AML-193 (cell line): ENCODE measurements at places on chromosomes 2 and 18.

DNA sequence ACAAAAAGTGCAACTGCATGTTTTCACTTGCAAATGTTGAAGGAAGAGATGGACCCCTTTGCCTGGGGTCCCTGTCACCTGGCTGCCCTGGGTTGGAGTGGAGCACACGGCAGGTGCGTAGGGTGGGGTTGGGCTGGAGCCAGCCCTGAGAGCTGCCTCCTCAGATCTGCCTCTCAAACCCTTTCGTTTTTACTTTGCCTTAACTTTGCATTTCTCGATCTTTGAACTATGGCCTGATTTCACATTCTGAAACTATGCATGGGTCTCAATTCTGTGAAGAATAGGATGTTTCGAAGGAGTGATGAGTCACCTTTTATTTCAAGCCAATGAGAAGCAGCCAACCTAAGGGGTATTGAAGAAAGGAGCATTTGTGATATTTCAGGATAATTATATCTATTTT is 132.8 kb downstream of the ACOXL start:
- DNase-seq, result no peak

DNA sequence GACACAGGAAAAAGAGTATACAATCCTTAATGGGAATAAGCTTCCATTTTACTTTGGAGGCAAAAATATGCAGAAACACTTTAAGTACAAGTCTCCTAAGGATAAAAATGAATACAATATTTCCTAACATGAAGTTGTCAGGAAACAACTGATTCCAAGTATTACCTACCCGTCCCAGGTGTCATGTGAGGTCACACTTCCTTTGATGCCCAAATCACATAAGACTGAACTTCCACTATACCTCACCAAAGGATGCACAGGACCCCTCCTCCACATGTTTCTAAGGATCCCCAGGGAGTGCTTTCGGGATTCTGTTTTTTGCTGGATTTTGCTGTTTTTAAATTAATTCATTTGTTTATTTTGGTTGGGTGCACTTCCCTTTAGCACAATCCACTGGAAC is 438.5 kb upstream of the TCF4 start:
- no peak for DNase-seq

DNA sequence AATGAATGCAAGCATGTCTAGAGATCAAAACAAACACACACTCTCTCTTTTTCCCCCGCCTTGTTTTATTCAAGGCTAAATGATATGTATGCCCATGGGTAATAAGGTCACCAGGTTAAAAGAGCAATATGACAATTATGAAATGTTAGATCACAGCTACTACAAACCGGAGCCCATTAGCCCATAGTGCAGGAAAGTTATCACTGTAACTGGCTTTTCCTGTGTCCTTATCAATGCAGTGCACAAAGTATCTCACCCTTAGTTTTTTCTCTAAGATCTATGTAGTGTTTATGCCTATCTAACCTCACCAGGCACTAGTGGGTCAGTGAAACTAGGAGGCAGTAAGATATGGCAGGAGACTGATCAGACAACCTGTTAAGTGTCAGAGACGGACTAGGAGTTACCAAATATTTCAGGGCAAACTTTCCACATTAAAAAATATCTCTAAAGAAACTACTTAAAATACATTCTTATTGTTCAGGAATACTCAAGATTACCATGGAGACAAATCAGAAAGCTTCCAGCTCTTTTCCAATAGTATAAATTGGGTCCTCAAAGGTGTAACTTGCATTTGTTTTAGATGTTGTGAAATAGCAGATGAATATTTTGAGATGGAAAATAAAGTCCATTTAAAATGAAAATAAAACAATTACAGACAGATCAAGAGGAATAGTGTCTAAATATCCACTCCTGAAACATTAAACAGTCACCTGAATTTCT is 282.2 kb downstream of the EXOC6B start:
- DNase-seq, result no peak

GRCh38 chr2:173191601-173192000 is 116.0 kb downstream of the MAP3K20 start:
- no peak for DNase-seq

DNA sequence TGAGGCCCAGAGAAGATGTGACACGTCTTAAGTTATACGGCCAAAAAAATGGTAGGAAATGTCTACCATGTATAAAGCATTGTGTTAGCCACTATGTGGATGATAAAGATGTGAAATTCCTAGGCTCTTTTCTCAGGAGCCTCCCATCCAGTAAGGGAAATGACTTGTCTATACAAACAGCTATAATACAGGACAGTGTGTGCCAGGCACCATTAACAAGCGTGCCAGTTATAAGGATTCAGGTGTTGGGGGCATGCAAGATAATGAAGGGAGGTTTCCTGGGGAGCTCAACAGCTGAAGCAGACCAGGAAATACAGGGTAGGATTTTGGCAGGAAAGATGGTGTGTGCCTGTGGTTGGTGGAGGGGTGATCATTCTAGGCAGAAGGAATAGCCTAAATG is 37.6 kb downstream of the ALPK2 start:
- no peak for DNase-seq

DNA sequence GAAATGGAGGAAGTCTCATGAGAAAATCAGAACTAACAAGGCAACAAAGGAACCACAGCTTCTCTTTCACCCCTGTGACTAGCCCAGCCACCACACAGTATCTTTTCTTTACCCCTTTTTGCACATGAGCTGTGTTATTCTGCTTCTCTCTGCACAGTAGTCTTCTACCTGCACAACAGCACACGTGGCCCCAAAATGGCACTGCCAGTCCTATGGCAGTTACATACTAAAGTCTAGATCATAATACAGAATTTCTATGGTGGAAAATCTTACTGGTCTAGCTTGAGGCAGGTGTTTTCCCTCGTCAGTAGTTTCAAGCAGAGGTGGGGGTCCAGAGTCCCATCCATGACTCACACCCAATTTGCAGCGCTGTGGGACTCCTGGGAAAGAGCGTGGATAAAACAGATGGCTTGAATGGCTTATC is 177.7 kb downstream of the DIS3L2 start:
- no peak for DNase-seq

GRCh38 chr18:27184115-27185024 is 738 bp downstream of the CHST9 start:
- no peak for DNase-seq

- DNase-seq, result peak; percentile 67
Observed at GRCh38 chr2:26982102-26982742, 11.8 kb downstream of the MAPRE3 start.

- DNase-seq, result peak; percentile 29
Observed at GRCh38 chr2:88053296-88053695, 2.3 kb downstream of the KRCC1 start.

- DNase-seq, result no peak
Observed at GRCh38 chr2:149800624-149801542, 213.3 kb upstream of the MMADHC start.

DNA sequence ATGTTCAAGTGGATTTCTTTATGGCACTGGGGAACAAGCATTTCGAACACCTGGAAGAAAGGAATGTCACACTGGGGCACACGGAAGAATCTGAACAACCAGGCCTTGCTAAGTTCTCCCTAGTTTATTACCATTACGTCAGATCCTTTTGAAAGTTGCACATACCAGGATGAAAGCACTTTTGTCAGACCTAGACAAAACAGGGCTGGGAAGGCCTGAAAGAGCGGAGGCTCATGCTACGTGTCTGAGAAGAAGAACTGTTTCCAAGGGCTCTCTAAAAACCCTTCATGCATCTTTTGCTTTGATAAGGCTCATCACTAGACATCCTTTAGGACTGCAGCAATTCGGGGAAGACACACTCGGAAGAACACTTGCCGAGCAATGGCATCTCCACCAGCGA is 15.4 kb upstream of the SLC25A52 start:
- DNase-seq, result no peak

GRCh38 chr2:238069877-238070276 is 9.1 kb downstream of the SCLY start:
- DNase-seq, result no peak

DNA sequence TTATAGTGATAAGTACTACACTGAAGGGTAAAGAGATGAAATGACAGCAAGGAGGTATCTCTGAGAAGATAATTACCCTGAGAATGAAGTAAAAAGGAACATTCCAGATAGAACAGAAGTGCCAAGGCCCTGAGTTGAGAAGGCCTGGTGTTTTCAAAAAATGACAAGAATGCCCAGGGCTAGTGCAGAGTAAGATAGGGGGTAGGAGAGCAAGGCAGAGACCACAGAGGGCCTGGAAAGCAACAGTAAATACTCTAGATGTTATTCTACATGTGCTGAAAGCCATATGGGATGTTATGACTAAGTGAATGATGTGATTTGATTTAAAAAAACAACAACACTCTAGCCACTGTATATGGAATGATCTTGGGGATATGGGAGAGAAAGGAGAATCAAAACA is 52.3 kb downstream of the BAZ2B start:
- DNase-seq, result no peak

GRCh38 chr18:41767960-41768359 is 187.1 kb upstream of the PIK3C3 start:
- peak; percentile 2 for DNase-seq
